ENCODE measurements at places on chromosomes 12 and 14.

- DNase-seq, result no peak
Observed at GRCh38 chr12:39145175-39145999, 240.0 kb upstream of the CPNE8 start.

GRCh38 chr12:132866251-132866828, 21.1 kb downstream of the CHFR start:
- no peak for DNase-seq

- no peak for DNase-seq
Observed at GRCh38 chr14:68586896-68587751, 205.7 kb downstream of the ZFP36L1 start.

DNA sequence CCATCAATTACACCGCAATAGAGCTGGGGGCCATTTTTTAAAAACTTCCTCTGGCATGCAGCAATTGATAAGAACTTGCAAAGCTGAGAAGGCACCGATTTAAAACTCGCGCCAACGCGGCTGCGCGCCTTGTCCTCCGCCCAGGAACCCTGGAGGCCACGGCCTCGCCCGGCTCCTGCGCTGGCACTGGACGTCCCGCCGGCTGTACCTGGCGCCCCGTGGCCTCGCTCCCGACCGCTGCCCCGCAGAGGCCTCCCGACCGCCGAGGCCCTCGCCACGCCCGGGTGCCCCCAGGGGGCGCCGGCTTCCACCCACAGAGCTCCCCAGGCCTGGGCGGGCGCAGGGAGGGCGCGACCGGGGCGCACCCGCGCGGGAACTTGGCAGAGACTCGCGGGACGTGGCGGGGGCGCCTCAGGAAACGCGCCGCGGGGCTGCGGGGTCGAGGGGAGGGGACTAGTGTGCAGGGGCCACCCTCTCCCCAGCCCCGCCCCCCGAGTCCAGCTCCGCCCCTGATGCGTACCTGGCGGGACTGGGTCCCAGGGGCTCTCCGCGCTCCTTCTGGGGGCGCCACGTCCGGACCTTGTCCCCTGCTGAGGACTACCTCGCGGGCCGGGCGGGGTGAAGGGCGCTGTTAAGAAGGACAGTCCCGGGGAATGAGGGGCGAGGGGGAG, 65.7 kb downstream of the TNFAIP2 start:
- no peak for DNase-seq

- DNase-seq, result no peak
Observed at GRCh38 chr14:103516426-103517173, 6.0 kb downstream of the CKB start.

- DNase-seq, result no peak
Observed at GRCh38 chr14:43855556-43855955, 651.5 kb downstream of the FSCB start.

DNA sequence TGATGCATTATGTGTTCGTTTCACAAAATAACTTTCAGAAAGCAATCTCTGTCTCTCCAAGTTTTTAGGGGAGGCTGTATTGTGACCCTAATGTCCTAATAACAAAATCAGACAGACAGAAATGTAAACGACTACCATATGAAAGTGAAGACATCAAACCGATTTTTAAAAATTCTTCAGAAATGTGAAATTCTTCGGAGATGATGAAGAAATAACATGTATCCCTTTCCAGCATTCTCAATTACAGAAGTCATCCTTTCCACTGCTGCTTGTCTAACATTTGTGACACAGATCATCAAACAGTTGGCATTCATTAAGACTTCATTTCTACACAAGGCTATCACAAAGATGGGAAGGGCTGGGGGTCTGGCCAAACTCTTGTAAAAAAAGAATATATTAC, 41.0 kb downstream of the DMAC2L start:
- DNase-seq, result no peak

DNA sequence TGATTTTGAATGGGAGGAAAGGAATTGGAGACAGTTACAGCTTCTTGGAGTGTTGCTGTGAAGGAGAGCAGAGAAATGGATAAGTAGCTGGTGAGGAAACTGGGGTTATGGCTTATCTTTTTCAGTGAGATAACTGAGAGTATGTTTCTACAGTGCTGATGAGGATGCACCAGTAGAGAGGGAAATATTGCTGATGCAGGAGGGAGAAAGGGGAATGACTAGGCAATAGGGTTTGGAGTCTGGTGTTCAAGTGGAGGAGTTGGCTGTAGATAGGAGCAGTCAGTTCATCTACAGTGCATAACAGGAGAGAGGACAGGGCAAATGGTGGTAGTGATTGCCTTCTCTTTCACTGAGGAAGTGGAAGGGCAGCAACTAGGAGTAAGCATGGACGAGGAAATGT, 33.0 kb downstream of the SPATS2 start:
- DNase-seq, result no peak

DNA sequence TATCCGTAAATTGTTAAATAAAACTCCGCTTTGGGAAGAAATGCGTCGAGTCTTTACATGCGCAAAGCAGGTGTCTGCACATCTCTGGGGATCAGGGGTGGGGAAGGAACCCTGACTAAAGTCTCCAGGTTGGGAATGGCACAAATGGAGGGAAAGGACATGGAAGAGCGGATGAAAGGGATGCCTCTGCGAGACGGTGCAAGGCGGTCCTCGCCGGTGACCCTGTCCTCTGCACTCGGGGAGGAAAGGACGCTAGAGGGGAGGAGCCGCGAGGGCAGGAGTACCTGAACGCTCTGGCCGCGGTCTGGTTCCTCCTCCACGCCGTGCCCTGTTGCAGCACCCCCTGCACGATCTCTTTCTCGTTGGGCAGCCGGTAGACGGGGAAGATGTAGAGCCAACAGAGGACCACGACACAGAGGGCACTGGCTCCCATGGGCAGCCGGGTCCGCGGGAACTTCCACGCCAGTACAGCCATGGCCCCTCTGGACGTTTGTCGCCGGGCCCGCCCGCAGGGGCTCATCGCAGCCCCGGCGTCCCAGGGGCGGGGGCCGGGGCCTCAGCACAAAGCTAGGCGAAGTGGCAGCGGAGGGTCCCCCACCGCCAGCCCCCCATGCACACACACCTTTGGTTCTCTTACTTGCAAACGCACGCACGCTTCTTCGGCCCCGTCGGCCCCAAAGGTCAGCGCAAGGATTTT, 646 bp downstream of the ST8SIA1 start:
- no peak for DNase-seq

Measured in SK-N-MC (cell line).